ENCODE measurements at places on chromosomes 2 and 18.

GRCh38 chr2:239813261-239814115 lies 211.7 kb downstream of the NDUFA10 start:
- DNase-seq = no peak

DNA sequence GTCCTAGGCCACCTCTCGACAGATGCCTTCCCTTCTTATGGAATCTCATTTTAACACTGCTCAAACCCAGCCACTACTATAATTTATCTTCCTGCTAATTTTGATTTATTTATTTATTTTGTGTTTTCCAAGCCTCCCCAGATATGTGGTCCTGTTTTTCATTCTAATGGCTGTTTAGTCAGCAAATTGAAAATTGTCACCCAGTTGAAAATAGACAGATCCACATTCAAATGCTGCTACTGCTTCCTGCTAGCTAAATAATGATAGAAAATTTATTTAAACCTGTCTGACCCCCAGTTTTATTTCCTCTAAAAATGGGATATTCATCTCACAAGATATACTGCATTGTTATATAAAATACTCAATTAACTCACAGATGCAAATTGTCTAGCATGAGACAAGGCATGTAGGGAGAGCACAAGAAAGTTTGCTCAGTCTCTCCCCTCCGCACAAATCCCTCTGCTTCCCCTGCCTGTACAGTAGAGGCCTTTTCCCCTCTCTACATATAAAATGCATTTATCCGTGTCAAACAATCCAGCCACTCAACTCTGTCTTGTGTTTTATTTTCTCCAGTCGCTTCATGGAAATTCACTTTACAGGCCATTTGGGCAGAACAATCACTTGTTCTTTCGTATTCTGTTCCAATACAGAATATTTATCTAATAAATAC lies 389.9 kb downstream of the SOX11 start:
- DNase-seq = no peak

GRCh38 chr2:237304763-237305514 lies 109.0 kb downstream of the COL6A3 start:
- DNase-seq = no peak

DNA sequence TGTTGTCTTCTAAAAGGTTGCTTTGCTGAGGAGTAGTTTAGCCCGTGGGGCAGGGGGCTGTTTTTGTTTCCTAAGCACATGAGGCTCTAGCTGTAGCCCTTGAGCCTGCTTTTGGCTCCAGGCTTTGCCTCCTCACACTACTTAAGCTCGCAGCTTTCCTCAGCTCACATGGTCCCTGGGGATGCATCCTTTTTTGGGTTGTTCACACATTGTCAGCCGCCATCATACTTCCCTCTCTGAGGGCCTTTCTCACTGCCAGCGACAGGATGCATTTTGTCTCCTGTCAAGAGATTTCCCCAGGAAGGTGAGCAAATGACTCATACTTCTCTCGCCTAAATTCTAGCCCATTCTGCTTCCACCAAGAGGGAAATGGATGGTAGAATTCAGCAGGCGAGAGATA lies 279.5 kb upstream of the PKDCC start:
- DNase-seq = no peak

DNA sequence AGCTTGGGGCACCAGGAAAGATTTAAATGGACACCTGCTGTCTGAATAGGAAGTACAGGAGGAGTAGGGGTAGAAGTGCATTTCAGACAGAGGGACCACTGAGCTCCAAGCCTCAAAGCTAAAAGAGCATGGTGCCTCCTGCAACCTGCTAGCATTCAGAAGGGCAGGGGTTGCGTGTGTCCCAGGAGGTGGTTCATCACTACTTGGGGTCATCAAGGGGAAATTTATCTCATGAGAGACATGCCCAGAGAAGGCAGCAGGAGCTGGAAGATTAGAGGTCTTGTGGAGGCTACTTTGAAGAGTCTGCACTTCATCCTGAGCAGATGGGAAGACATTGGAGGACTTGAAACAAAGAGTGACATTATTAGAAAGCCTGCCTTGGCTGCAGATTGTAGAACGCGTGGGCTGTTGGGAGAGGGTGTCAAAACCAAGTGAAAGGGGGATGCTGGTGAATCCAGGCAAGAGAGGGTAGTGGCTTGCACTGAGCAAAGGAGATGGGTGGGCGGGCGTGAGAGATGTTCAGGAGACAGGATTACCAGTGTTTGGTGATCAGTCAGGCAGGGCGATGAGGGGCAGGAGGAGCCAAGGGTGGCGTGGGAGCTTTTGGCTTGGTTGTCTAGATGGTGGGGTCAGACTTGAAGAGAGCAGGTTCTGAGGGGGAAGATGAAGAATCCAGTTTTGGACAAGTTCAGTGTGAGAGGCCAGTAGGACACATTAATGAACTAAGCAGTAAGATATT lies 154.0 kb downstream of the DYSF start:
- no peak for DNase-seq

DNA sequence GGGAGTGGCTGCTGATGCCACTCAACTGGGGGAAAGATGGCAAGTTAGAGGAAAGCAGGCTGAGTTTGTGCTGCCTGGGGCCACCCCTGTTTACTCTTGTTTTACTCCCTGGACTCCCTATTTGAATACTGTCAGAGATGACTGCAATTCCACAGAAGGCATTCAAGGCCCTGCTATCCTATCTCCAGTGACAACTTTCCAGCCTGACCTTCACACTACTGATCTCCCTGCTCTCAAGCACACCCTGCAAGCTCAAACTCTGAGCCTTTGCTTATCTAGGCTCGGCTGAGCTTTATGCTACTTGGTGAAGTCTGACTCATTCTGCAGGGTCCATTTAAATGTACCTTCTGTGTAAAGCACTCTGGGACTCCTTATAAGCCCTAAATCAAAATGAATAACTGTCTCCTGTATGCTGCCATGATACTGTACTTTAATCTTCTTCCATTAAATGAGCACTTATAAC lies 39.3 kb upstream of the DSG1 start:
- DNase-seq = no peak

- no peak for DNase-seq
These were observed 3.5 kb upstream of the FABP1 start for GRCh38 chr2:88131201-88131998.

DNA sequence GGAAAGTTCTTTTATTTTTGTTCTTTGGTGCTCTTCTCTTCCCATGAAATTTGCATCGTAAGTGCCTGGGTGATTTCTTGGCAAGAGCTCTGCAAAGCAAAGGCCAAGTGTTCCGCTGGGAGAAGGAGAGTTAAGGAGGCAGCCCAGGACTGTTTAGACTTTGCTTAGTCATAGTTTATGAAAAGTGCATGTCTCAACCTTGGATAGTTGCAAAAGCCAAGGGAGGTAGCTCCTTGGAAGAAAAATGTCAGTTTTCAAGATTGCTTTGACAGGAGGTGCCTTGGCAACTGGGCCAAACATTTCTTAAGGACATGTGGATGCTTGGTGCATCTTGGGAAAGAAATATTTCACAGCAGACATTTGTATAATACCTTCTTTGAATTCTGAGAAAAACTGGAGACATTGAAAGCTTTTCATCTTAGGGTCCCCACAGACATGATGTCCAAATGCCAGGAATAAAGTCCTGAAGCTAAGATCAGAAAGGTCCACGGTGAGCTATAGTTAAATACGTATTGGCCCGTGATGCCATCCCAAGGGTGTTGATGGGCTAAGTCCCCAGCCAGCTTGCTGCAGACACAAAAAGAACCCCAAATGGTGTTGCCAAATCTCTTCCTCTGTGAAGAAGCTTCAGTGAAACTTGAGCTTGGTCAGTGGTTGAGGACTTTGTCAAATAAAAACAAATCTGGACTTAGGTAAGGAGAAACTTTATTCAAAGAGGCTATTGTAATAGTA lies 96.3 kb upstream of the THUMPD2 start:
- DNase-seq = no peak

- no peak for DNase-seq
These were observed 125.9 kb downstream of the MAP4K4 start for GRCh38 chr2:101823347-101823791.

GRCh38 chr18:76486038-76486437 lies 9.0 kb downstream of the ZNF516 start:
- DNase-seq = no peak

DNA sequence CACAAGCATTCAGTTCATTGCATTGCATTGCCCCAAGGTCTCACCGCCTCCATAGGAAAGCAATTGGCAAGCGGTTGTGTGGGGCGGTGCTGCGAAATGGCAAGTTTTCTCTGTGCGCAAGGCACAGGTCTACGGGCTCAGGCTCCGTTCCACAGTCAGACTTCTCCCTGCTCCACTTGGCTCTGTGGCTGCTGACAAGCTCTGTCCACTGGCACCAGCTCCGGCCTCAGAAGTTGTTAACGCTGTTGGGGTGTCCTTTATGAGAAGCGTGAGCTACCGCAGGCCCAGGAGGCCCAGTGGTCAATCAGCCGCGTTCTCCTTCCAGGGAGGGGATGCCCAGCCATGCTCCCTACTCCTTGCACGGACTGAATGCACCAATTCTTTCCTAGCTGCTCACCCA lies 87.0 kb upstream of the GATA6 start:
- no peak for DNase-seq

DNA sequence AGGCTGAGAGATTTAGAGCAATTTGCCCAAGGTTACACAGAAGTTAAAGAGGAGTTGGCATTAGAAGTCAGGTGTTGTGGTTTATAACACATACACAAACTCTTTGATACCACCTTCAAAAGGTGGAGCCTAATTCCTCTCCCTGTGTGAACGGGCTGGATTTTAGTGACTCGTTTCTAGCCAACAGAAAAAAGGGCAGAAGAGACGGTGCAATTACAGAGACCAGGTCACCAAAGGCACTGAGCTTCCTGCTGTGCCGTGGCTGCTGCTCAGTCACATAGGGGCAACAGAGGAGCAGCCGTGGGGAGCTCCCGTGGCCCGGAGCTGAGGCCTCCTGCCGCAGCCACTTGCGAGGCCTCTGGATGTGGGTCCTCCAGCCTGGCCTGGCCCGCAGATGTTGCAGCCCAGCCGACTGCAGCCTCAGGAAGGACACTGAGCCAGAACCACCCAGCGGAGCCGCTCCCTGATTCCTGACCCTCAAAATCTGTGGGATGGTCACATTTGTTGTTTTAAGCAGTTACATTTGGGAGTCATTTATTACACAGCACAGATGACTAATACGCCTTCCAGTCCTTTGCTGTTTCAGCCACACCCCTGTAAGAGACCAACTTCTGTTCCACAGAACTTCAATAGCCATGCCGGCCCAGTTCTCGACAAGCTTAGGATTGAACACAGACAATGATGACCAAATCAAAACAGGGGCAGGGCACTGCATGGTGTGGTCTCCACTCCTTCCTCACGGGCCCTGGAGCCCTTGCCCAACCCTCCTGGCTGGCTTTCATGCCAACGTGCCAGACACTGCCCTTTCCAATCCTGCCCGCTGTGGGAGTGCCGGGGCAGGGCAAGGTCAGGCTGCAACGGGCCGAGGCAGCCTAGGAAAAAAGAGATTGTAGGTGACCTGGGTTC lies 17.1 kb downstream of the EDAR start:
- DNase-seq = no peak

DNA sequence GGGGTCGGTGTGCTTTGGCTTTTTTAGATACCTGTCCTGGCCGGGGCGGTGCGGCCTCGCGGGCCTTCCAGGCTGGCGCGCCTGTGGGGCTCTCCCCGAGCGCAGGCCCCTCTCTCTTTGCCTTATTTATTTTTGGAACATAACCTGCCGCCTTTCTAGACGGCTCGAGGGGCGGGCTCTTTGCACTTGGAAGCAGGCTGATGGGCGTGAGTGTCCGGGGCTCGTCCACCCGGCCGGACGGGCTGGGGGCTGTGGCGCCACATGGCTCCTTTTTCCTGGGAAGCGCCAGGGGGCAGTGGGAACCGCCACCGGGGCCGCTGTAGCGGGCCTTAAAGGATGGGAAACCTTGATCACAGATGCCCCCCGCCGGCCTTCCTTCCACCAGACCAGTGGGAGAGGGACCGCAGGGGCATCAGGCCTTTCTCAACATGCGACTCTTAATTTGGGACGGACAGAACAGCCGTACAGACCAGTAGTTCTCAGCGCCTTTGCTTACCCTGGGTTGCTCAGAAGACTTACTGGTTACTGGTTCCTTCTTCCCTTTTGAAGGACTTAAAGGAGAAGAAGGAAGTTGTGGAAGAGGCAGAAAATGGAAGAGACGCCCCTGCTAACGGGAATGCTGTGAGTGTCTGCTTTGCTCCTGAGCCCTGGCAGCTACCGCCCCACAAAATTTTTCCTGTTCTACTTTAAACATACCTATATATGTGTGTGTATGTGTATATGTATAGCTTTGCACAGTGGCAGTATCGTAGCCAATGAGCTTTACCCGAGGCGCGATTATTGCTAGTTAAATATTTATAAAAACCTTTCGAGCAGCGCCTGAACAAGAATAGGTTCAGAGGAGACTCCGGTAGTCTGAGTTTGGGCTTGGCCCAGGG lies 2.7 kb downstream of the PTMA start:
- no peak for DNase-seq

- peak; percentile 50 for DNase-seq
These were observed 793.1 kb downstream of the ERBB4 start for GRCh38 chr2:211745295-211746097.

DNA sequence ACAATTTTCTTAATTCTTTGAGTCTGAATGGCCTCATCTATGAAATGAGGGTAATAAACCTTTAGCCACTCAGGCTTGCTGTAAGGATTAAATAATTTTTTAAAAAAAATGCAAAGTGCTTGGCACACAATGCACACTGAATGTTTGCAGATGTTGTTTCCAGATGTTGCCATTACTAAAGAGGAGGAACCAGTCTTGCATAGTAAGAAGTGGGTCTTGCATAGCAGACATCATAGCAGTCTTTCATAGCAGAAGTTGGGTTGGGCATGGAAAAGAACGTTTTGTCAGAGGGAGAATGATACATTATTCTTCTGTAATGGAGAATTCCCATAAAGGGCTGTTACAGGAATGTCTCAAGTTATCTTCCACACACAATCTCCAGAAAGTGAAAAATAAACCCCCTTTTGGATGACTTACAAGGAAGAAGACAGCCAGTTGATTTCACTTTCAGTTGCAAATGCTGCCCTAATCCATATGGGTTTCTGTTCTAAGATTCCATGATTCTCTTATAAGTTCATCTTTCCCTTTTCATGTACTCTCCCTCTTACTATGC lies 327.7 kb downstream of the SUCLG1 start:
- no peak for DNase-seq

- no peak for DNase-seq
These were observed 916.0 kb upstream of the CELF4 start for GRCh38 chr18:38481576-38481975.

GRCh38 chr18:45173799-45174519 lies 441.3 kb upstream of the SLC14A2 start:
- no peak for DNase-seq

- peak; percentile 29 for DNase-seq
These were observed 35.5 kb upstream of the KIDINS220 start for GRCh38 chr2:8872821-8873432.

- DNase-seq = peak; percentile 73
These were observed 86.0 kb downstream of the OSBPL6 start for GRCh38 chr2:178280244-178280852.

Data from AML-193 (cell line).